Fibroblast of lung (primary cell): ENCODE measurements at places on chromosomes 3 and 15. TPM values are rescaled to one million over a fixed set of nuclear protein-coding genes. Genes with fewer than 3 reads are reported as not detected.
A peak's percentile ranks its signal among the peaks of the same experiment; 100 is the strongest.

Gene ZMYND10
- total RNA-seq = 0.26 and 0.83 TPM in 2 replicates

Gene CFAP100
- not detected in 2 replicates for total RNA-seq

DNA sequence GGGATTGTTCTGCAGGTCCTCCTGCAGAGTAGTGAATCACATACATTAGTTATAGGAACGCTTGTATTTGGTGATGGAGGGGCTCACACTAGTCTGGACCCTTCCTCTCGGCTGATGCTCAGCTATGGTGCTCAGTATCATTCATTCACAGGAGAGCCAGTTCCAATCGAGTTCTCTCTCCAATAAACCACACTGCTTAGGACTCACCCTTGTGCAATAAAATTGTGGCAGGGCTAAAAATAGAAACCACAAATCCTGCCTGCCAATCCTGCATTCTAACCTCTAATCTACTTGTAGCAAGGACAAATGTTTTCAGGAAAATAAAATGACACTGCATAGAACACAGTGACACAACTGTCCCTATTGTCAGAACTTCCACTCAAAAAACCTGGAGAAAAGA lies 138.4 kb upstream of the TBL1XR1 start:
- no peak overlapping the region for H3K27ac ChIP-seq
- DNase-seq = peak; percentile 65
- no peaks in the 10 kb centered on the region for H3K27me3 ChIP-seq
- no peaks in the 10 kb centered on the region for H3K36me3 ChIP-seq

GRCh38 chr3:195397524-195397923 lies 45.3 kb downstream of the ACAP2 start:
- H3K36me3 ChIP-seq = no peaks in the 10 kb centered on the region
- no peak for DNase-seq
- H3K4me3 ChIP-seq = no peak overlapping the region
- H3K4me1 ChIP-seq = no peaks in the 10 kb centered on the region
- H3K27ac ChIP-seq = no peak overlapping the region
- no peaks in the 10 kb centered on the region for H3K27me3 ChIP-seq

DNA sequence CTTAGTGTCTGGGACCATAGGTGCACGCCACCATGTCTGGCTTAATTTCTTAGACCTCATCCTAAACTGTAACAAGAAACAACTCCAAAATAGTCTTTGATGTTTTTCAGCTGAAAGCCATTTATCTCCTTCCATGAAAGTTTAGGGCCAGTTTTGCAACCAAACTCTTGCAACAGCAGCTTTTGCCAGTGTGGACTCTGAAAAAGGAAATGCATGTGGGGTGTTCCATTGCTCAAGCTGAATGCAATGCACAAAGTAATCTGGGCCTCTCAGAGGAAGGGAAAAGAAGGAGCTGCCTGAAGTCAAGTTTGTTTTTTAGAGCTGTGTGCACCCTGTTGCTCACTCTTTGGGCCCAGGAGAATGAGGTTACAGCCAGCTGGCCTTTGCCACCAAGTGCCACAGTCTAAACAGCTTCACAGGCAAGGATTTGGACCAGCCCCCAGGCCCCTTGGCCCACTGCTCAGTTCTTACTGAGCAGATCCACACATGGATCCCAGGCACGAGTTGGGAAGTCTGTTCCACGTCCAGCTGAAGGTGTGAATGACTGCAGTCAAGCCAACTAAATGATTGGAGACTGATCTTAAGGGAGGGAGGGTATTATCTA lies 212.3 kb upstream of the LRRFIP2 start:
- H3K4me3 ChIP-seq = no peak overlapping the region
- DNase-seq = peak; percentile 61
- H3K4me1 ChIP-seq = no peaks in the 10 kb centered on the region
